ENCODE measurements at places on chromosomes 11 and 22.

DNA sequence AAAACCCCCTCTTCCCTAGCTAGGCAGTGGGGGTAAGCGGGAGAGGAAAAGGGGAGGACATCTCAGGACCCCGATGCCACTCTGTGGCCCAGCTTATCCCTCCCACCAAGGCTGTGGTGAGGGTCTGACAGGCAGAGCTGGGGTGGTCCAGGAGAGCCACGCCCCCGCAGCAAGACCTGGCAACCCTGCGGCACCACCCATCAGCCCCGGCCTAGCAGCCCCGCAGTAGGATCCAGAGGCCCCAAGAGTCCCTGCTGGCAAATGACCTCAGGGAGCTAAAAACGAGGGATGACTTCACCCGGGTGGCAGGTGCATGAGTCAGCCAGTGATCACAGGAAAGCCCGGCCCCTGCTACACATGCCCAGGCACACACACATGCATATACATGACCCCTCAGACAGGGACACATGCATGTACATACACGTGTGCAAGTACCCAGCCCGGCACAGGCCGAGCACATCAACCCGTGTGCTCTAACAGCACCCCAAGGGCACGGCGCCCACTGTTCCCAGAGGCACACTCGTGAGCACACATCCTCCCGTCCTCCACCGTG lies 32.3 kb downstream of the ARVCF start:
- peak; percentile 77 for DNase-seq

DNA sequence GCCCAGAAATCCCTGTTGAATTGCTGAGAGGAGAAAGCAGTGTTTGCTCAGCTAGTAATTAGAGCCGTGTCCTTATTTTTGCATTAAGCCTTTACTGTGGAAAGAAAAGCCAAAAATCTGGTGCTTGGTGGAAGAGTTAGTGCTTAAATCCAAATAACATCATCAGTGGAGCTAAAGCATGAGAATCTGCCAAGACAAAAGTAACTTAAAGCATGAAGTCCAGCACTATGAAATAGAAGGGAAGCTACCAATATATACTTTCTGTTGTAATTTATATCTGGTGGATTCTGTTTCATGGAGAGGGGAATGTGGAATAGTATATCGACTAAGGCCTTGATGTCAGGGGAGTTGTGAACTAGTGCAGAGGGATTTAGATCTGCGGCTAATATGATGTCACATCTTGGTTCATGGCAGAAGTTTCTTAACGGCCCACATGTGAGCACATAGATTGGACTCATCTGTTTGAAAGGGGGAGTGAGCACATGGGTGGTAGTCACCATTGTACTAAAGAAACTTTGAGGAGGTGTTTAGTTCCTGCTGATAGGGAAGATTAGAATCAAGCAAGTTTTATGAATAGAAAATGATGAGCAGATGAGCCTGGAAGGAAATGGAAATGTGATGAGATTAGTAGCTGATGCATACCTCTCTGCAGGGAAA lies 224.4 kb upstream of the MTNR1B start:
- DNase-seq, result no peak

DNA sequence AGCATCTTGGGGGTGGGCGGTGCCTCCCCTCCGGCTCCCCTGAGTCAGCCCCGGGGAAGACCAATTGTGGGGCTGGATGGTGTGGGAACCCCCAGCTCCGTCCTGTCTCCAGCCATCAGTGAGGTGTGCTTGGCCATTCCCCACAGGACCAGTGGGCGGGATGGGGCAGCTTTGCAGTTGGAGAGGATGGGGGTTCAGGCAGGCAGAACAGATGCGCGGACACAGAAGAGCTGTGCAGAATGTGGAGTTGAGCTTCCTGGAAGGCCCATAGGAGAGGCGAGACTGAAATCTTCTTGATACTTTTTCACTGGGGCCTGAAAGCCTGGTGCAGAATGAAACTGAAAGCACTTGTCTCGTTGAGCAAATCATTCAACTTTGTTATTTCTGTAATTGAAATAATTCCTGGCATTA lies 23.8 kb downstream of the PARVB start:
- DNase-seq, result no peak

GRCh38 chr22:25334162-25334490 lies 114.7 kb downstream of the CRYBB2 start:
- no peak for DNase-seq

GRCh38 chr11:70698871-70699270 lies 300.5 kb downstream of the CTTN start:
- DNase-seq, result no peak

DNA sequence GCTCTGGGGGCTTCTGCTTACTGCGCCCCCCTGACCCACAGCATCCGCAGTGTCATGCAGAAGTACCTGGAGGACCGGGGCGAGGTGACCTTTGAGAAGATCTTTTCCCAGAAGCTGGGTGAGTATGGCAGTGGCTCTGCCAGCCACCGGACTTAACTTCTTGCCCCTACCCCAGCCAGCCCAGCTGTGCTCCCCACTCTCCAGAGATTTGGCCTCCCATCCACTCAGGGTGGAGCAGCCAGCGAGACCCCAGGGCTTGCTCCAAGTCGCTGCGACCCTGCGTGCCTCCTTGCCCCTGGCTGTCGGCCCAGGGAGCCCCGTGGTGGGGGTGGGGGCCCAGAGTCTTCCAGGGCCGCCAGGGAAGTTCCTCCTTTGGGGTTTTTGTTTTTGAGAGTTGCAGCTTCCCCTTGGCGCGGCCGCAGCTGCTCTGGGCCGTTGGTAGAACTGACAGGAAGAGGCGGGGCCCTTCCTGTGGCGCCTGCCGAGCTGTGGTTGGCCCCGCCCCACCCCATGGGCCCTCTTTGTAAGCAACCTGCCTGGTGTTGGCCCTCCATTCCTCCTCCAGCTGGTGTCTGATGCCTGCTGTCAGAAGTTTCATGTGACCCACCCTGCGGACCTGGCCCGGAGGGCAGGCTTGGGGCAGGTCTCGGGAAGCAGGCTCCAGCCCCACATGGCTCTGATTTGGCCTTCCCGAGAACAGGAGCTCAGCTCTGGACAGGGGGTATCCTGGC lies 11.1 kb downstream of the GRK2 start:
- DNase-seq, result no peak

- no peak for DNase-seq
Observed at GRCh38 chr11:57659669-57660068, 2.1 kb downstream of the CLP1 start.

DNA sequence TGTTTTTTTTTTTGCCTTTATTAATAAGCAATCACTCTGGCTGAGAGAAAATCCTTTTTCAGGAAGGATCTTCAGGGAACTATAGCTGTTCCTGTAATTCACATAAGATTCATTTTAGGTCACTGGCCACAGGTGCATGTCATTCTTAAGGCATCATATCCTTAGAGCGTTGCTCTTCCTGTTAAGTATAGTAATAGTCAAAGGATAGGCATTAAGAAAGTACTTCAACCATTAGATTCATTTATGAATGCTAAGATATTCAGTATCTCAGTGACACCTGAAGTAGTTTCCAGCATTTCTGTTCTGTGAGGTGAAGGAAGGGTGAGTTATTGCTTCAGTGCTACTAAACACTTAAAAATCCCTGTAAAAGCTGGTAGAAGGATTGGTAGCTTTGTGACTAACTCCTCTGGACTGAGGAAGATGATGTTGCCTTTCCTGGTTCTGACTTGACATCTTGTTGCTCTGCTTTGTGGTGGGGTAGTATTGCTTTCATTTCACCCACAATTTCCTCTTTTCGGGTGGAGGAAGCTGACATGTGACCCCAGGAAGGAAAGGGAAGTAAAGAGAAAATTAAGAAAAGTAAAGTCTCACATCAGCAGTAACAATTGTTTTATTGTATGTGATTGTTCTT lies 34.7 kb downstream of the RNF169 start:
- peak; percentile 58 for DNase-seq

- DNase-seq, result no peak
Observed at GRCh38 chr11:27282806-27283205, 80.2 kb downstream of the CCDC34 start.

- no peak for DNase-seq
Observed at GRCh38 chr22:38989466-38989865, 7.3 kb downstream of the APOBEC3B start.

- no peak for DNase-seq
Observed at GRCh38 chr11:27420217-27420616, 52.4 kb downstream of the LGR4 start.

- no peak for DNase-seq
Observed at GRCh38 chr11:105393326-105393725, 216.5 kb upstream of the GRIA4 start.

GRCh38 chr11:945986-946385 lies 20.3 kb downstream of the AP2A2 start:
- no peak for DNase-seq

DNA sequence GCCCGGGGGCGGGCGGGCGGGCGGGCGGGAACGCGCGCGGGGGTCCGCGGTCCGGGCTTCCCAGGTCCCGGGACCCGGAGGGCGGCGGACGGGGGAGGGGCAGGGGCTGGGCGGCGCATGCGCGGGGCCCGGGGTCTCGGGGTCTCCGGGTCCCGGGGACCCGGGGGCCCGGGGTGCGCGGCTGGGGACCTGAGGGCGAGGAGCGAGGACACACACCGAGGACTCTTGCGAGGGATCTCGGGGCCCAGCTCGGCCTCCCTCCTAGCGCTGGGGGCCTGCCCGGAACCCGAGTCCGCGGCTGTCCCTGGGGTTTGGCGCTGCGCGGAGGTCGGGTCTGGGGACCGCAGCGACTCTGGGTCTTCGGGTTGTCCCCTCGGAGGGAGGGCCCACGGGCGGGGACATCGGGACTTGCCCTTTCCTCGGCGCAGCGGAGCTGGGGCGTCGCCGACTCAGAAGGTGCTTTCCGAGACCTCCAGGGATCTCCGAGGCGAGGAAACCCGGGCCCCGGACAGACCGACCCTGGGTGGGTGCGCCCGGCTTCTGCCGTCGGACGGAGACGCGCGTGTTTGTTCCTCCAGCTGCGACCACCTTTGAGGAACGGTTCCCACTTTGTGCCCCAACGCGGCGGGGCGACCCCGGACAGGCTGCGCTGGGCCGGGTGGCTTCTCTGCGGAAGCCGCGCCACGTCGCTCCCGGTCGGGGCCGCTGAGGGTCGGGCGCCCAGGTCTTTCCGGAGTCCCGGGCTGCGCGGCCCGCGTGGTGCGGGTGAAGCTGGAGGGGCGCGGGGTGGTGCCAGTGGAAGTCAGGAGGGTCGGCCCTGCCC lies 540 bp downstream of the PPARA start:
- DNase-seq, result no peak

DNA sequence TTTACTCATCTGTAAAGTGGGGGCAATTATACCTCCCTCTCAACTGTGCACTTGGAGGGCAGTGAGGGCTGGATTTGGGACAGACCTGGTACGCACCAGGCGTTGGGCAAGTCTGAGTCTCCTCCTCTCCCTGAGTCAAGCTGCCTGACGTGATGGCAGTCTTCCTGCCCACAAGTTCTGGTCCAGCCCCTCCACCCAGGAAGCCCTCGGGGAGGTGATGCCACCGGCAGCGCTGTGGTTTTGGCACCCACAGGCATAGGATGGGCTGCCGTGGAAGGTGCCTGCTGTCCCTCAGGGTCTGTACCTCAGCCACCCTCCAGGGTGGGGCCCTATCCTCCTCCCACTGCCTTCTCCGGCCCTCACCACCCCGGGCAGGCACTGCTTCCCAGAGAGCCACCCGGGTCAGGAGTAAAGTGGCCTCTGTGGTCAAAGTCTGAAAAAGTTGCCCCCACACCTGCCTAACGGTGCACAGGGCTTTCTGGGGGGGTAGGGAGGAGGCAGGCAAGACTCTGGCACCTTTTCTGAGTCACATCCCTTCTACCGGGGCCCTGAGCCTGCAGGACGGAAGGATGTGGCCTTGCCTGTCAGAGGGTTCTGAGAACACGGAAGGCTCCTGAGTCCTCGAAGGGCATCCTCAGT lies 6.5 kb upstream of the APOBEC3H start:
- DNase-seq, result peak; percentile 70

GRCh38 chr11:34161361-34161760 lies 55.9 kb downstream of the NAT10 start:
- DNase-seq, result no peak

DNA sequence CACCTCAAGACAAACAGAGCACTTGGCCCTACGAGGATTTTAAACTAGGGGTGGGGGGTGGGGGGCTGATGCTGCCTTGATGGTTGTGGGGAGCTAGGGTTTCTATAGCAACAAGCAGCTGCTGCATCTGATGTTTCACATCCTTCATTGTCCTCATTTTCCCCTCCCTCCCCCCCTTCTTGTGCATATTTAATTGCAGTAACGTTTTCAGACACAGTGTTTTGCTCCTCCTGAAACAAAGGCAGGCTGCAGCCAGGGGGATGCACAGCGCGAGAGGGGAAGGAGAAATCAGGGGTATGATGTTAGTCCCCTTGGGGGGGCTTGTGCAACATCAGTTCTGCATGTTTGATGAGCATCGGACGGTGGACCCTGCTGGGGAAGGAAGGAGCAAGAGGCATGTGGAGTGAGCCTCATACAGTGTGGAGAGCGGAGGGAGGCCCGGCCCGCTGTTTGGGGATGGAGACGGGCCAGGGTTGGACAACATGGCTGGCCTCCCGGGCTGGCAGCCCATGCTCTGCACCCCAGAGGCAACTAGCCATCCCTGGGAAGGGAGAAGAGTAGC lies 208.3 kb downstream of the CEP164 start:
- no peak for DNase-seq

GRCh38 chr11:109902764-109903433 lies 190.3 kb upstream of the ZC3H12C start:
- DNase-seq, result no peak

DNA sequence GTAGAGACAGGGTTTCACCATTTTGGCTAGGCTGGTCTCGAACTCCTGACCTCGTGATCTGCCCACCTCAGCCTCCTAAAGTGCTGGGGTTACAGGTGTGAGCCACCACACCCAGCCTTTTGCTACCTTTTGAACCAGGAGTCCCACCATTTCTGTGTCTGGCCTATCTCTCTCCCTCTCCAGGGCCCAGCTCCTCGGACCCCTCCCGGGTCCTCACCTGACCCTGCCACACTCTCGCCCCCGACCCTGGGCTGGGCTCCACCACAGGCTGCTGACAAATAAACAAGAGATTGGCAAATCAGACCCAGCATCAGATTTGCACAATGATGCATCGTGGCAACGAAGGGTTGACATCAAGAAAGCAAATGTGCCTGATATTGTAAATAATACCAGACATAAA lies 8.8 kb downstream of the KRTAP5-5 start:
- no peak for DNase-seq

DNA sequence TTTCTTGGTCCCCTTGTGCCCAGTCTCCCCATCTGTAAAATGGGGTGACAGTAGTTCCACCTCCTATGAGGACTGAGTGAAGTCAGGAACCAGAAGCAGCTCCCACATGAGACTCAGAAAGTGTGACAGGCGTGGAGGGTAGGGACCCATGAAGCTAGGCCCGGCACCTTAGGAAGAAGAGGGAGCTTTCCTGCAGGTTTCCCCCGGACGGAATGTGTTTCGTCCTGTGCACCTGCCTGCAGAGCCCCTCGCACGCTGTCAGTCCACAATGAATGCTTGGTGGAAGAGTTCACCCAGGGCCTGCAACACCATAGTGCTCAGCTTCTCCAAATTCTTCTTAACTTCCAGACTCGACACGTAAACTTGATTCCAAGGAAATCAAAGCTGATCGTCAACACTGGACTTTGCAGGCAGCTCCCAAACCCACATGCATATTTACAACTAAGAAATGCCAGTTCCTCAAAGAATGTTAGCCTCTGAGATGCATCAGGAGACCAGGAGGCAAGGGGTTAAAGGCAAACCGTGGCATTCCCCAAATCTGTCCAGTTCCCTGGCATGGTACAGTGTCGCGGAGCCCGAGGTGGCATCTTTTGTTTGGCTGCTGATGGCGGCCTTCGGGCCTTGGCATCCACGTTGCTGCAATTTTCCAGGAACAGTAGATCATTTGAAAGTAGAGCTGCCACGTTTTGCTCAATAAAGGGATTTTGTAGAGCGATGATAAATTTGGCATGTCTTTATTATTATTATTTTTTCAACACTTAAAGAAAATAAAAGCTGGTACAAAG lies 15.4 kb downstream of the LRP5 start:
- DNase-seq, result no peak
